T-cell (primary cell): ENCODE measurements at places on chromosomes 3 and 15.

- DNase-seq, result peak; percentile 79
These were observed 33.5 kb upstream of the ACAD9 start for GRCh38 chr3:128845778-128846485.

- no peak for DNase-seq
These were observed 150.8 kb upstream of the STAC start for GRCh38 chr3:36229496-36229895.

DNA sequence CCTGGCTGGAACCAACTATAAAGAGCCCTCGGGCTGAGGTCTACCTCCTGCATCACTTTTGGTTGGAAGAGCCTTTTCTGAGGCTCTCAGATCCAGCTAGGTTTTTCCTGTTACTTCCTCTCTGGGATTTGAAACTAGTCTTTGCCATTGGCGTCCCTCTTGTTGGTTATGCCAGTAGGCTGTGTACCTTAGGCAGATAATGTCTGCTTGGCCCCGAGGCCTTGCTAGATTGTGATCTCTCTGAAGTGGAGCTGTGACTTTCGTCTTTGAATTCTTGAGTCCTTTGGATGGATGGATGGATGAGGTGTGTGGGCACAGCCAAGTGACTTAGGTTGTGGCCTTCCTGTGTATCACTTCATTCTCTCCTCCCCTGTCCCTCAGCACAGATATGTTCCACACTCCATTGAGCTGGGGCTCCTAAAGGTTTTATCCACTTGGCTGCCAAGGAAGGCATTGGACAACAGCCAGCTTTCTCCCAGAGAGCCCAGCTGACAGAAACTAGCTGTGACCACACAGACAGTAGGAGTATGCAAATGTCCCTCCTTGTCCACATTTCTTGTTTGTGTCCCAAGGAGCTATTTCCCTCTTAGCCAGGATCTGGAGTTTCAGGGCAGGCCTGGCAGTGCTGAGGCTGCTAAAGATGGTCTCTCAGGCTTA lies 7.9 kb upstream of the DNAJC17 start:
- no peak for DNase-seq

GRCh38 chr15:48119277-48119676 lies 1.5 kb upstream of the SLC24A5 start:
- DNase-seq, result no peak

- DNase-seq, result no peak
These were observed 462.1 kb upstream of the CDIN1 start for GRCh38 chr15:36117296-36117787.

DNA sequence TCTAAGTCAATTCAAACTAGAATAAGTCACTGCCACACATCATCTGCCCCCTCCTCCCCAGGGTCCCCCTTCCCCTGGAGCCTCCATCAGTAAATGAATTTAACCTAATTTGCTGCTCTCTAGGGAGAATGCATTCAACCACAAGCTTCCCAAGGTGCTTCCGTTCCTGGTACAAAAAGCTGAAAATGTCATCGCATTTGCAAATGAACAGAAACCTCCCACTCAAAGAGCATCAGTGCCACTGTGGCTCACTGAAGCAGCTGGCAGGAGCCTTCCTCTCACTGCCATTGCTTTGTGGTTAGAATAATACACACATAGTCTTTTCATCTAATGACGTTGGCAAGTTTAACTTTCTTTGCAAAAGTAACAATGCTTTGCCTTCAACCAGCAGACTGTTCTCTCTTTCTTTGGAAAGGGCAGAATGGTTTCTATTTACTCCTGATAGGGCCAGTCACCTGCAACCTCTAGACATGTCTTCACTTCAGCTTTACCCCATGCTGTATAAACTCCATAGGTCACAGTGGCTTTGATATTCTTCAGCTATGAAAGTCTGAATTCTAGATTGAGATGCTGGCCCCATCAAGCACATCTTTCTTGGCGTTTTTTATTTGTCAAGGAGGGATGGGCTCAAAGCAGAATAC lies 238.1 kb downstream of the CPNE4 start:
- DNase-seq, result no peak

GRCh38 chr15:54046093-54046492 lies 67.9 kb downstream of the UNC13C start:
- no peak for DNase-seq

GRCh38 chr3:32626631-32627030 lies 56.0 kb upstream of the DYNC1LI1 start:
- no peak for DNase-seq

DNA sequence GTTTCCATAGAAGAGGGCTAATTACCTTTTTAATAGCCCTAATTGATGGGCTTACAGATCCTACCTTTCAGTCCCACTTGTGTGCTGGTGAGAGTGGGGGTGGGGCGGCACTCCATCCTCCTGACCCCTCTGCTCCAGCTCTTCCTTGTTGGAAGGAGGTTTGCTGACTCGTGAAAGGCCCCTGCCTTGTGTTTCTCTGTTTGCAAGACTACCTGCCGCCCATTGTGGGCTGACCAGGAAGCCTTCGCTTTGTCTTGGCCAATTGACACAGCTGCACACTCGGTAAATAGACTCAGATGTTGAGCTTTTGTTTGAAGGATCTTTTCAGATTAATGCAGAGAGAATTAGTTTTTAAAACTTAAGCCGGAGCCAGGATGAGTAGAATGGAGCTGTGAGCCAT lies 197.3 kb upstream of the HES1 start:
- no peak for DNase-seq

- no peak for DNase-seq
These were observed 213.3 kb downstream of the SLC9A9 start for GRCh38 chr3:143634991-143635390.

- DNase-seq, result no peak
These were observed 10.5 kb upstream of the IP6K2 start for GRCh38 chr3:48727511-48727910.

GRCh38 chr15:63277038-63277892 lies at the start of gene APH1B:
TSS of gene APH1B (plus strand) at chr15:63277605. CDS start at chr15:63277624, 19 bp downstream.
- DNase-seq, result peak; percentile 66

DNA sequence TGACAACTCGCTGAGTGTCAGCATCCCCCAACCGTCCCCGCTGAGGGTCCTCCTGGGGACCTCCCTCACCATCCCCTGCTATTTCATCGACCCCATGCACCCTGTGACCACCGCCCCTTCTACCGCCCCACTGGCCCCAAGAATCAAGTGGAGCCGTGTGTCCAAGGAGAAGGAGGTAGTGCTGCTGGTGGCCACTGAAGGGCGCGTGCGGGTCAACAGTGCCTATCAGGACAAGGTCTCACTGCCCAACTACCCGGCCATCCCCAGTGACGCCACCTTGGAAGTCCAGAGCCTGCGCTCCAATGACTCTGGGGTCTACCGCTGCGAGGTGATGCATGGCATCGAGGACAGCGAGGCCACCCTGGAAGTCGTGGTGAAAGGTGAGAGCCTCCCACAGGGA lies 35.4 kb downstream of the ACAN start:
- no peak for DNase-seq

DNA sequence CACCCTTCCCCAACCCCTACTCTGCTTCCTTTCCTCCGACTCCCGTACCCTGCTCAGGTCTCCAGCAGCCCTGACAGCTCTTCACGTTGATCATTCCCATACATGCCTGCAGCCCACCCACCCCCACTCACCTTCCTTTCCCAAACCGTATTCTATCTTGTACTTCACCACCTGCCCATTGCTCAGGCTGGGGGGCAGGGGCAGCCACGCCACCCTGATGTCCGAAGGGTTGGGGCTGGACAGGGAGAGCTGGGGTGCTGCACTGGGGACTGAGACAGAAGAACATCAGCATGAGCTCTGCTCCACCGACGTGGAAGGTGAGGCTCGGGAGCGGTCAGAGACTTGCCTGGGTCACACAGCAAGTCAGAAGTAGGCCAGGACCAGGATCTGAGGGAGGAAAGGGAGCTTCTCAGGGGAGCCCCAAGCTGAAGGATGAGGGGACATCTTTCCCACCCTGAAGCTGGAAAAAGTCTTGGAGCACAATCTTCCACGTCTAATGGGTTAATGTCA lies 16.5 kb upstream of the IGDCC3 start:
- DNase-seq, result no peak

DNA sequence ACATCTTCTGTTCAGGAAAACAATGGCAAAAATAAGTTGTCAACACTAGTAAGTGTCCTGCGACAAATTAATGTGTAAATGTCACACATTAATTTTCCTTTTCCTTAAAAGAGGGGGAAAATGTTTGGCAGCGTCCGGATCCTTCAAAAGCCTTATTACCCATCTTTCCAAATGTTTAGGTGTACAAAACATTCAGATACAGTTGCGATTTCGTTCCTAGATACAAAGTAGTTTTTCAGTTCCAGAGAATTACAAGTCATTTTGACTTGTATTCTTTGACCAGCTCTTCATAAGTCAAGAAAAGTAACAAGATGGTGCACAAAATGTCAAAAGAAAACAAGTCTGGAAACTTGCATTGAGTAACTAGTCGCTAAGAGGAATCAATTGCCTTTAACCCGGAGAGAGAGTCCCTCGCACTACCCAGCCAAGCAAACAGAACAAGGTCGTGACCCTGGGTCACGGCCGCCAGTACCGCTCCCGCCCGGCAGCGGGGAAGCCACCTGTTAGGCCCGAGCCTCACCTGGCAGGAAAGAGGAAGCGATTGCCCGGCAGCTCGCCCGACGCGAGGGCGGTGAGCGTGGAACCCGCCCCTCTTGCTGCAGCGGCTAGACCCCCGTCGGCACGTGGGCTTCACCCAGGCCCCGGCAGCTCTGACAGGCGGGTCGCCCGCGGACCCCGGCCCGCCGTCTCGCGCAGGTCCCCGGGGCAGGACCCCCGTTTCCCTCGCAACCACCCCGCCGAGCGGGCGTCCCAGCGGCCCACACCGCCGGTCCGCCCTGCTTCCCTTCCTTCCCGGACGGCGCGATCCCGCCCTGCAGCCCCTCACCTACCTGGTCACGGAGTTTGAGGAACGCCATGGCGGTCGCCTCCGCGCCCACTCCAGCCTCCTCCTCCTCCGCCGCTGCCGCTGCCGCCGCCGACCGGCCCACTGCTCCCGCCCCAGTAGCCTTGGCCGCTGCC lies 61.0 kb upstream of the ANKRD28 start:
- DNase-seq, result peak; percentile 68

GRCh38 chr3:36175916-36176461 lies 204.3 kb upstream of the STAC start:
- DNase-seq, result no peak

GRCh38 chr15:86854176-86854575 lies 774.5 kb downstream of the AGBL1 start:
- no peak for DNase-seq

GRCh38 chr3:23217872-23218554 lies 14.9 kb downstream of the UBE2E2 start:
- no peak for DNase-seq
